SJSA1 (cell line): ENCODE measurements at places on chromosomes 3 and 15.

- no peak for DNase-seq
These were observed 11.4 kb downstream of the ACTC1 start for GRCh38 chr15:34783991-34784390.

GRCh38 chr3:25603703-25604102 lies 61.0 kb downstream of the TOP2B start:
- no peak for DNase-seq

- DNase-seq, result no peak
These were observed 86.9 kb downstream of the CDIN1 start for GRCh38 chr15:36666228-36666905.

DNA sequence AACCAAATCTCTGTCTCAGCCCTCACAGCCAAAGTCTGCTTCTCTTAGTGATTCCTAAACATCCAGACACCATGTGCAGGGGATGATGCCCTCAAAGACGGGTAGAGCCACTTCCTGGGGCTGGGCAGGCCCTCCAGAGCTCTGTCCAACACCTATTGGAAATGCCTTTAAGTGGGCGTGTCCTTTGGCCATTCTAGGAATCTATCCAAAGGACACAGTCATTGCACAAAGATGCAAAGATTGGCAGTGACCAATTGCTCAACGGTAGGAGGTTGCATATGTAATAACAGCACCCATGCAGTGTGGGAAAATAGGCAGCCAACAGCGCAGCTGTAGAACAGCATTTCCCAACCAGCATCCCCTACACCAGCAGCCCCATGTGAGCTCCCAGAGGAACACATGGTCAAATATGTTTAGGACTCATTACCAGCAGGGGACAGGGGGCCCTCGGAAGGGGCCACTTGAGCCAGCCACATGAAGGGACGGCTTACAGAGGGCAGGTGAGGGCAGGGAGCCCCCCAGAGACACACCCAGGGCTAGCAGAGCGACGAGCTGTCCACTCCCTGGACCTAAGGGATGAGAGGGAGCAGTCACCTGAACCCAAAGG lies 142.8 kb upstream of the IQSEC1 start:
- no peak for DNase-seq

DNA sequence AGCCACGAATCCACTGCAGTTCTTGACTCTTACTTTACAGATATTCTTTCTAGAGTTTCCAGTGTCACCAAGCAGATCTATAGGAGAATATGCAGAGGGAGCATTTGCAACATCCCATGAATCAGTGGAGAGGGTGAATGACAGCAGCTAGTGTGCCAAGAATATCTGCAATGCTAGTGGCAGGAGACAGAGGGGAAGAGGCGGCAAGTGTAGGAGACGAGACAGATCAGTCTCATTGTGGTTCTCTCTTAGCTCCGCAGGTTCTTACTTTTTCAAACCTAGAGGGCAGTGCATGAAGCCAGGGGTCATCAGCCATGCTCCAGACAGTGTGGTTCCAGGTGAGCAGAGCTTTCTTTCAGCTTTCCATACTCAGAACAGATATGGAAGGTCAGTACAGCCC lies 744 bp downstream of the ZNF619 start:
- no peak for DNase-seq

GRCh38 chr3:151630938-151631441 lies 102.7 kb upstream of the AADACL2 start:
- DNase-seq, result no peak
